ENCODE measurements at places on chromosomes 7 and 10.

DNA sequence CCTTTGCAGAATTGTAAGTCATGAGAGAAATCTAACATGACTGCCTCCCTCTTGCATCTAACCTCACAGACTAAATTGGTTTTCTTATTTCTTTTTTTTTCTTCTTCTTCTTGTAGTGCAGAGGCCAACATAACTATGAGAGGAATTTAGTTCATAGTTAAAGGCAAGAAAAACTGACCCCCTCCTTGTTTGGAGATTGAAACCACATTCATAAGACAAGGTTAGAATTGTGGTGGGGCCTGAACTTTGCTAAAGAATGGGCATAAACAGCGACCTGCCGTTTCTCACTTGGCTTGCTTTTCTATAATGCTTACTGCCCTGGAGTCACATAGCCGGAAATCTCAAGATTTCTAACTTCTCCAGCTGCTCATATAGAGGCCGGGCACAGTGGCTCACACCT, 2.4 kb upstream of the POLM start:
- no peak for DNase-seq

- DNase-seq = no peak
Measured at GRCh38 chr7:29209745-29210144, 15.2 kb downstream of the CHN2 start.

GRCh38 chr7:132458729-132459128, 117.5 kb downstream of the PLXNA4 start:
- no peak for DNase-seq

DNA sequence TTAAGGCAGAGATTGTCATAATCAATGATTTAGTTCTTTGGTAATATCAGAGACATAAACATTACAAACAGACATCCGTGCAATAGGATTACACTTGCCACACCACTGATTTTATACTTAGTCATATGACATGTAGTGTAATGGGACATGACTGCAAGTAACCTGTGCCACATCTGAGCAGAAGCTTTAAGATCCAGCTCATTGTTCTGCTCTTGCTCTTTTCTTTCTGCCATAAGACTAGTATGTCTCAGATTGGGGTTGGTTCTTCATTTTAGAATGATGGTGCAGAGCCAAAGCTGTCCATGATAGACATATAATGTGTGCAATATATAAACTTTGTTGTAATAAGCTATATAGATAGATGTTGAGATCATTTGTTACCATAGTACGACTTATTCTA, 119.7 kb upstream of the SEMA3A start:
- no peak for DNase-seq

- peak; percentile 96 for DNase-seq
Measured at GRCh38 chr7:155590215-155591018, 44.1 kb upstream of the CNPY1 start.

- DNase-seq = no peak
Measured at GRCh38 chr10:69259547-69260243, 18.6 kb upstream of the HK1 start.

- no peak for DNase-seq
Measured at GRCh38 chr7:35722054-35722849, 27.3 kb upstream of the HERPUD2 start.

DNA sequence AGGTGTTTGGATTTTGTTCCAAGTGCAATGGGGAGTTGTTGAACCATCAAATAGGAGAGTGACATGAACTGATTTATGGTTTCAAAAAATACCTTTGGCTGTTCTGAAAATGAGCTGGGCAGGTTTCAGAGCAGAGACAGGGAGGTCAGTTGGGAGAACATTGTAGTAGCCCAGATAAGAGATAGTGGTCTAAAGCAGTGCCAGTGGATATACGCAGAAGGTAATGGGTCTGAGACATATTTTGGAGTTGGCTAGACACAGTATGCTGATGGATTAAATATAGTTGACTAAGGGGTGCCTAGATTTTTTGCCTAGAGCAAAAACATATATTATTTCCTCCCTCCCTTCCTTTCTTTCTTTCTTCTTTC, 21.3 kb upstream of the CDK14 start:
- no peak for DNase-seq

DNA sequence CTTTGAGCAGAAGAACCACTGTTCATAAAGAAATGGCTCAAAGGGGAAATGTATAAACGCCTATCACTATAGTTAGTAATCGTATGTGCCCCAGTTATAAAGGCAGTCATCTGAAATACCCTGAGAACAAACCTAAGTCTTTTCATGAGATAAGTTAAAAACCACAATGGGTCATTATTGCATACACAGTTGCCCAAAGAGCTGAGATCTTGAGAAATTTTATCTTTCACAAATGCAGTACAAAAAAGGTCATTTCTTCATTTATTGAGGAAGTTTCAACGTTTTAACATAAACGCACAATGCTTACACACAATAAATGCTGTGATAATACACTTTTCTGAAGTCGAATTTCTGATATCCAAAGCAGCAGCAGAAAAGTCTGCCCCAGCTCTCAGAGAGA, 114.4 kb downstream of the MICU1 start:
- no peak for DNase-seq

DNA sequence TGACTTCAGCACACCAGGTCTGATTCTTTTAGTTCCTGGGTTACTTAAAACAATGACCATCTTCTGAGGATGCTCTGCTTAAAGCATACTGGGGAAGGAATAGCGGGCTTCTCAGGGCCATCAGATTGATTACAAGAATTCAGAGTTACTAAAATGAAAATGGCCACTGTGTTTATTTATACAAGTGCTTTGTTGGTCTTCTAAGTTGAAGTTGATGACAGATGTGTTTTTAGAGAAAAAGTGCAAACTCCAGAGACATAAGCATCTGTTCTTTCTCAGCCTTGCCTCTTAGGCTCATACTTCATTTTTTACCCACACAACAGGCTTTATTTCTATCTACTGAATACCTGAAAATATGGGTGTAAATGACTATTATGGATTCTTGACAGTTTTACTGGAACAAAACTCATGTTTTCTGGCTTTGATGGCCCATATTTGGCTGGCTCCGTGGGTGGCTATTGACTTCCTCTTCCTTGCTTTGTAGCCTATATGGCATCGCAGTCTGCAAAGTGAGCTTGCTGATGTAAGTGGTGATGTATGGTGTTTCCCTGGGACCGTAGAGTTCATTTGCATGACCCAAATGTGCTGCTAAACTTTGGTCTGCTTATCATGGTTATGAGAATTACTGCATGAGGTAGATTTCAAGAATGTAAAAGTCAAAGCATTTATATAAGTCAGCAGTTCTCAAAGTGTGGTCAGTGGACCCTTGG, 121.3 kb downstream of the BMPER start:
- DNase-seq = peak; percentile 34

DNA sequence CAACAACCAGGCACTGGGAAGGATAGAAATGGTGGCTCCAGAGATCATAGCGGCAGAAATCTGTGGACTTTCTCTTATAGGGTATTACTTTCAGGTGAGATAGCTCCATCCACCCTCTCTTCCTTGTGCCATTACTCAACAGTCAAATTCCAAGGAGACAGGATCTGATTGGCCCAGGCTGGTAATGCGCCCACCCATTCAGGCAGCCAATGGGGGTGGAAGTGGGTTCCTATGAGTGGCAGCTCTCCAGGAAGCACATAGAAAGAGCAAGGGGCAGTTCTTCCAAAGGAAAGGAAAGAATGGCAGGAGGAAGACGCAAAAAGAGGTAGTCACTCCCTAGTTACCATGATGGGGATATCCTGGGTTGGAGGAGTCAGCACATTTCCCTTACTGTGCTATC, 94.4 kb downstream of the STRA8 start:
- DNase-seq = no peak

DNA sequence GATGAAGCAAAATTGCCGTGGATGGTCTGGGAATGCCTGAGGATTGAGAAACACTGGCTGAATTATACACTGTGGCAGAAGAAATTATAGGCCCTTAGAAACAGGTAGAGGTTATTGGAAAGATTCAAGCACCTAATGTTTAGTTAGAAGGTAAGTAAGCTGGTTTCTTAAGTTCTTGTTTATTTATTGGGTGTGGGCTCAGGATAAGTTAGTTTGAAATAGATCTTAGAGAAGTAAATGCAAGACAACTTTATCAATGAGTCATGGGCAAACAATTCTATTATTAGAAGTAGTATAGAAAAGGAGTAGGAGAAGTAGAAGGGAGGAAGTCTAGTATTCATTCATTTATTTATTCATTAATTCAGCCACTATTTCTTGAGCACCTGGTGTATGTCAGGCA, 96.5 kb downstream of the KAT6B start:
- DNase-seq = no peak

DNA sequence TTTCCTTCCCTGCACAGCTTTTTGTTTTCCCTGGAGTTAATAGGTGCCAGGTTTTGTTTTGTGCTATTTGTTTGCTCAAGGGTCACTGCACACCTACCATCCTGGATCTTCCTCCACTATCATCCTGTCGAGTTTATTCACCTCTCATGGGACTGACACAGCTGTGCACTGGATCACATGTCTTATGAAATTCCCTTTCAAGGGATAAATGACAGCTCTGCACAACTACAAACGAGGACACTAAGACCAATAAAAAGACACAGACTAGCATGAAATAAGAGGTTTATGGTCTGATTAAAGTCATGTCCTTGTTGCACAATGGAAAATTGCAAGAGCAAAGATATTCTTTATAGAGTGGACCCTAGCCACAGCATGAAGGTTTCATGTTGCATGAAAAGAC, 76.7 kb upstream of the SFMBT2 start:
- no peak for DNase-seq

DNA sequence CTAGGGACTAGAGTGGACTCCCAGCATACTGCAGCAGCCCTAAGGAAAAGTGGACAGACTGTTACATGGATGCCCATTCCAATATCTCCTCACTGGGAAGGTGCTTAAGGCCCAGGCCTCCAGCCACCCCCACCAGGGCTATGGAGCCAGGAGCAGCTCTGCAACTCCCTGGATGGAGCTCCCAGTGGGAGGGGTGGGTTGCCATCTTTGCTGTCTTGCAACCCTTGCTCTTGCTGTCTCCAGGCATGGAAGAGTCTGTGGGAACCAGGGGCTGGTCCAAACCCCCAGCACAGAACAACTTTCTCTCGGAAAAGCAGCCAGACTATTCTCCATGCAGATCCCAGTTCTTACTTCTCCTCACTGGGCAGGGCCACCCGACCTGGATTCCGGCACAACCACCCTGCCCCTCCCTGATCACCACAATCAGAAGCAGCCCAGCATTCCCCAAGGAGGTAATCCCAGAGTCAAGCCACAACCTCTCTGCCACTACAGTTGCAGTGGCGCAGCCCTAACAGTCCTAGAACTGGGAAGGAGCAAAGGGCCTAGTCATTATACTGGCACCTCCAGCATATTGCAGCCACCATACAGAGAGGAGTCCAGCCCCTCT, 41.8 kb upstream of the ZNF488 start:
- DNase-seq = no peak

DNA sequence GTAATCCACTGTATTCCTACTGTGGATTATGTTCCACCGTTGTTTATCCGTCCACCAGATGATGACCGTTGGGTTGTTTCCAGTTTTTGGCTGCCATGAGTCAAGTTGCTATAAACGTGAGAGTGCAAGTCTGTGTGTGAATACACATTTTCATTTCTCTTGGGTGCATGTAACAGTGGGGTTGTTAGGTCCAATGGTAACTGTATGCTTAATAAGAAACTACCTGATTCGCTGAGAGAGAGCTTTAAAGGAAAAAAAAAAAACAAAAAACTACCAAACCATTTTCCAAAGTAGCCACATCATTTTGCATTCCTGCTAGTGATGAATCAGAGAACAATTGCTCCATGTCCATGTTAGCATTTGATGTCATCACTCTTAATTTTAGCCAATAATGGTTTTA, 15.9 kb downstream of the UBN2 start:
- no peak for DNase-seq

DNA sequence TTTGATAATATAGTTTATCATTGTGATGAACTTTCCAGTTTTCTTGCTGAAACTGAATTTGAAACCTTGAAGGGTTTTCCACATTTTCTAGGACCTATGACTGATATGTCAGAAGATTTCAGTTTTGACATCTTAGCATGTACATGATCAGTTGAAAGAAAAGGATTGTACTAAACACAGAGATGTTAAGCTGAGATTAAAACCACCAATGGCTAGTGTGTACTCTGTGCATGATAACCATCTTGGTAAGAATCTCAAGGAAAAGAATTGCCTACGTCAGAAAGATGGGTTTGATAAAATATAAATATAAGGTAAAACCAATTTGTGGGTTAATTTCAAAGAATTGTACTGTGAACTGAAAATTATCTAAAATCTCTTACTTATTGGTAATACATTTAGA, 776.4 kb downstream of the GATA3 start:
- DNase-seq = no peak

DNA sequence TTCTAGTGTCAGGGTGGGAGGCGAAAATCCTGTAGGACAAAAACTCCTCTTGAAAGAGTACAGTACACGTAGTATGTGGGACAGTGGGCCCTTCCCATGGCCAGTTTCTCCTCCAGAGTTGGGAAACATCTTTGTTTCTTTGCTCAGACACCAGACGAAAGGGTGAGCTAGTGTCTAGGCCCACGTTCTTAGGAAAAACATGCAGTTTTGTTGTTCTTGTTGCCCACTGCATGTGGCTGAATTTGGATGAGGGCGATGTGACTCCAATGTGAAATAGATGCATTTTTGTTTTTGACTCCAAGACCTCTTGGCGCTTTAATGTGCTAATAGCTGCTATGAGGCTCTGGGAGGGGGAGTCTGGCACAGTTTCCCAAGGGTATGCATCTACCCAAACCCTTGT, 100.8 kb downstream of the ATXN7L1 start:
- DNase-seq = no peak

GRCh38 chr7:116315803-116316202, 105.5 kb downstream of the TES start:
- DNase-seq = no peak

GRCh38 chr7:78215199-78215598, 416.6 kb downstream of the PHTF2 start:
- no peak for DNase-seq

DNA sequence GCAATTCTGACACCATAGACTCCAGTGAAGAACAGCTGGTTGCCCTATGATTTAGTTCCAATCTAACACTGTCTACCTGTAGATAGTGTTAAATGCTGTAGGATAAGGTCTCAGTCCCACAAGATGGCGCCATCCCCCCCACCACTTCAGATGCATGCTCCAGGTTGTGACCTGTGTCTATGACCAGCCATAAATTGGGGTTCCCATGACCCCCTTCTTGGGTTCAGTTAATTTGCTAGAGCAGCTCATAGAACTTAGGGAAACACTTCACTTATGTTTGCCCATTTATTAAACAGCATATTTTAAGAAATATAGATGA, 13.1 kb downstream of the CCSER2 start:
- no peak for DNase-seq

DNA sequence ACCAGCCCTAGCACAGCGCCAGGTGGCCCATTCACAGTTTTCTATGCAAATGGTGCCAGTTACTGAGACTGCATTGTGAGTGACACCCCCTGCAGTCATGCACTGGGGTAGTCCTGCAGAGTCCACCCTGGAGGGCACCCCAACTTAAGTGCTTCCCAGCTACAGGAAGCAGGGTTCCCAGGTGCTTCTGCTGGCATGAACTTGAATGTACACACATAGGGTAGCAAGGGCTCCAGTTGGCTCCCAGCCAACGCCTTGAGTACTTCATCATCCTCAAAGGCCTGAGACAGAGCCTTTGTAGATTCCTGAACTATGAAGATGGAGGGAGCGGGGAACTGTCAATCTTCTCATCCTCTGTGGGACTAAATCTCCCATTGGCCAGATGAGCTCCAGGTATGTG, 11.5 kb upstream of the NPFFR1 start:
- no peak for DNase-seq

Data from NCI-H526 (cell line).